ENCODE measurements at places on chromosomes 6 and 20. TPM values are rescaled to one million over a fixed set of nuclear protein-coding genes. Genes with fewer than 3 reads are reported as not detected.
A peak's percentile ranks its signal among the peaks of the same experiment; 100 is the strongest.

- DNase-seq, result no peak
Observed at GRCh38 chr20:3251806-3252205, 12.8 kb upstream of the SLC4A11 start.

Gene GPX6
- not detected for total RNA-seq

DNA sequence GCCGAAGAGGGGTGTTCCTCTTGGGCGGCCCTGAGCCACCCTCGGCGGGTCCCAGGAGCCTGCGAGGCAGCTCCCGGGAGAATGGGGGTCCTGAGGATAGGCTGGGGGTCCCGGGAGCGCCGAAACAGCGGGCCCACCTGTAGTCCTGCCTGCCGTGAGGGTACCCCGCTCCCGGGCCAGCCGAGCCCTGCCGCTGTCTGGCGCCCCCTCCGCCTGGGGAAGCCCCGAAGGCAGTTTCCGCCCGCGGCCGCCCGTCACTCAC lies 280 bp downstream of the SPATA2 start:
- no peak for DNase-seq

GRCh38 chr6:93163146-93163545 lies 256.2 kb downstream of the EPHA7 start:
- DNase-seq, result no peak

DNA sequence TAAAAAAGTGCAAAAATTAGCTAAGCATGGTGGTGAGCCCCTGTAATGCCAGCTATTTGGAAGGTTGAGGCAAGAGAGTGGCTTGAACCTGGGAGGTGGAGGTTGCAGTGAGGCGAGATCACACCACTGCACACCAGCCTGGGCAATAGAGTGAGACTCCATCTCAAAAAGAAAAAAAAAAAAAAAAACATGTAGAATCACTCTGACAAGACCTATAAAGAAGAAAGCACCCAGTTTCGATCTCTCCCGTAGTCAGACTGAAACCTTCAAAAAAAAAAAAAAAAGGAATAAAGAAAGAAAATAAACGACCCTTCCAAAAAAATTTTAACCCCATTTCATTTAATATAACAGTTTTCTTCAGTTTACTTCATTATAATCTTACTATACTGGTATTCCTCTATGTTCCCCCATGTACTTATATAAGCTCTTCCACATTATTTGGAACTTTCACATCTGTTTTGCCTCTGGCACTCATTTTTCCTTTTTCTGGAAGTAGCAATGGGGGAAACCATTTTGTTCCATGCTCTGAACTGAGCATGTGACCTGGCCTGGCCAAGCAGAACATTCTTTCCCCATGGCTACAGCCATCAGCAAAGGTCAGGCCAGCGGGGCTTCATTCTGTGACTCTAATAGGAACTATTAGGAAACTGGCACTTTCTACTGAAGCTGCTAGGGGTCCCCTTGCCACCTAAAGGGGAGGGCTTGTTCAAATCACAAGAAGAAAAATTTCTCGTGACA lies 9.6 kb downstream of the SLC18B1 start:
- no peak for DNase-seq

DNA sequence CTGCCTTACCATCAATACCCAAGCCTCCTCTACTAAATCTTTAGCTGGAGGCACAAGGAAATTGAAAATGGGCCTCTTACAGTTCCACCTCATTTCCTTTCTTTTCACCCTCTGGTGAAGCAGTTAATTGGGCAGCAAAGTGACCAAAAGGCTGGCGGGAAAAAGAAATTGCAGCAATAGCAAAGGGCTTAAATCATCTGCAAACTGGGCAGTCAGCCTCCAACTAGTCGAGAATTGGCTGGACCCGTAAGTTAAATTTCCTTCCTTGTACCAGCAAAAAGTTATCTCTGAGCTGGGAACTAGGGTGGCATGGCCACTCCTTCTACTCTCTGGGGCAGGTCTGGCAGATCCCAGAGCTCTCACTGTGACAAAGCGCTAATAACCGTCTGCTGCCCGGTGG lies 33.5 kb downstream of the GHRH start:
- no peak for DNase-seq

DNA sequence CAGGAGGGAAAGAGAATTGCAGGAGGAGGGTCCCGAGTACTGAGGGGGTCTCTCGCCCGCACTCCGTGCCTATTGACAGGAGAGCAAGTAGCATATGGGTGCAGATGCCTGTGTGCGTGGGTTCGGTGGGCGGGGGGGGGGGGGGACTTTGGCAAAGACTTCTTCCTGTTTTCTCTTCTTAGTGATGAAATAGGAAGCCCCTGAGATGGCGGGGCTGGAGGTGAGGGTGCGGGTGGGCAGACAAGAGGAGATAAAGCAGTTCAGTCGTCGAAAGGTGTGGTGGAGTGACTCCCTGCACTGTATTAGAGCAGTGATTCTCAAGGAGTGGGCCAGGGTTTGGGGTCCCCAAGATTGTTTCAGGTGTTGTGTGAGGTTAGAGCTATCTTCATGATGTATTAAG lies 3.7 kb downstream of the NAA20 start:
- DNase-seq, result no peak

GRCh38 chr6:83431545-83432155 lies 799 bp upstream of the ME1 start:
- no peak for DNase-seq

DNA sequence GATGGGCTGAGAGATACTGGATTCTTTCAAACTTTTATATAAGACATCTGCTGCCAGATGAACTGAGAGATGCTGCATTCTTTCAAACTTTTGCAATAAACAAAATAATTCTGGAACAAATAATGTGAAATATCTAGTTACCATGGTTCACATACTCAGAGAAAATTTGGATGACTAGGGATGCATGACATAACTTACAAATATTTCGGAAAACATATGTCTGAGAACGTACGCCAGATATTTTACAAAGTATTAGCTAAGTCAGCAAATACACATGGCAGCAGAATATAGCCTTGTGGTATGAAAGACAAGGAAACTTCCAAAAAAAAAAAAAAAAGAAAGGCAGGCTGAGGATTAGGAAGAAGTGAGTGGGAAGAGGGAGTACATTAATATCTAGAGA lies 113.3 kb upstream of the TRAF3IP2 start:
- DNase-seq, result no peak

- DNase-seq, result no peak
Observed at GRCh38 chr6:20440296-20440695, 38.6 kb downstream of the E2F3 start.

DNA sequence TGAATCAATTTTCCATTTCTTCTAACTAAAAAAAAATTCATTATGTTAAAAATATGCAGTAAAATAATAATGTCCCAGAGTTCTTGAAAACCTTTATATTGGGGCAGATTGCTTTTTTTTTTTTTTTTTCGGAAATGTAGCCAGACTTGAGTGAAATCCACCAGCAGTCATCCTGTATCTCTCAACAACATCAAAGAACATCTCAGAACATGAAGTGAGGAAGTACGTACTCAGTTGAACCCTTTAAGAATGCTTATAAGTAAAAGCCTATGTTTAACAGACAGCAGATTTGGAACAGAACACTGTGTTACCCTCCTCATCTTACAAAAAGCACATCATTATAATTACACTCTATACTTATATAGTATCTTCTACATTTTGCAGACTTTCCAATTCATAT lies 51.0 kb upstream of the SUPT3H start:
- no peak for DNase-seq

DNA sequence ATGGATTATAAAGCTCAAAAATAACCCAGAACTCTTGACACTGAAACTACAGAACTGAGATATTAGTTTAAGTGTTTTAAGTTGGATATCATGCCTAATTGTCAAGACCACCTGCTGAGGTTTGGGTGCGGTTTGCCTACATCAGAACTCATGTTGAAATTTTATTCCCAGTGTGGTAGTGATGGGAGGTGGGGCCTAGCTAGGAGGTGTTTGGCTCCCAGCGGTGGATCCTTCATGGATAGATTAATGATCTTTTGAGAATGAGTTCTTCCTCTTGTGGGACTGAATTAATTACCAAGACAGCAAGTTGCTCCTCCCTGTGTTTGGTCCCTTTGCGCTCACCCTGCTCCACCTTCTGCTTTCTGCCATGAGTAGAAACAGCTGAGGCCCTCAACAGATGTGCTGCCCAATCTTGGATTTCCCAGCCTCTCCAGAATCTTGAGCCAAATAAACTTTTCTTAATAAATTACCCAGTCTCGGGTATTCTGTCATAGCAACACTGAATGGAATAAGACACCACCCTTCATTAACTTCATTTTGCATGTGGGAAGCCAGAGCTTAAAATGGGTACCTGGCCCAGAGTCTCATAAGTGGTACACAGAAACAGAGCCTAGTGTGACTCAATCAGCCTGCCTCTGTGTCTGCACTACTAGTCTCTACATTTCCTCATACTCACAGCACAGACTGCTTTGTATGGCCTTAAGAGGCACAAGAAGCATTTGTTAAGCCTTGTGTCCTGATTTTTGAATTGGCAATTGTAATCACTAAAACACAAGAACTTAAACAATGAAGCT lies 158.4 kb downstream of the IBTK start:
- no peak for DNase-seq

GRCh38 chr6:72140795-72141194 lies 254.4 kb downstream of the RIMS1 start:
- DNase-seq, result no peak

DNA sequence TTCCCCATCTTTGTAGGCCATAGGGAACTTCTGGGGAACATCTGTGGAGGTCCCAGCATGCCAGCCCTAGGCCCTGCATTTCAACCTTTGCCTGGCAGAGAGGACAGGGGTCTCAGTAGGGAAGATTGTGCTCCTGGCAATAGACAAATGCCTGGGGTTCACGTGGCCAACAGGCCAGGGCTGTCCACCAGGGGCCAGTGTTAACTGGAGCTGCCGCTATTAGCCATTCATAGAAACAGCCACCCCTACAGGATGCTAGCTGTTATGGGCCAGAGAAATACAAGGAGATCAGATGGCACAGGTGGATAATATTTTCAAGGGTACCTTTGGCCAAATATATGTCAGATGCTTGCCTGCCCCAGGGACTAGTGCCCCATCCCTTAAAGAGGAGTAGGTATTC lies 932.9 kb downstream of the QKI start:
- DNase-seq, result no peak

Gene RIPK1
- 17.0 TPM for total RNA-seq

Gene SLC4A11
- 1.9 TPM for total RNA-seq

DNA sequence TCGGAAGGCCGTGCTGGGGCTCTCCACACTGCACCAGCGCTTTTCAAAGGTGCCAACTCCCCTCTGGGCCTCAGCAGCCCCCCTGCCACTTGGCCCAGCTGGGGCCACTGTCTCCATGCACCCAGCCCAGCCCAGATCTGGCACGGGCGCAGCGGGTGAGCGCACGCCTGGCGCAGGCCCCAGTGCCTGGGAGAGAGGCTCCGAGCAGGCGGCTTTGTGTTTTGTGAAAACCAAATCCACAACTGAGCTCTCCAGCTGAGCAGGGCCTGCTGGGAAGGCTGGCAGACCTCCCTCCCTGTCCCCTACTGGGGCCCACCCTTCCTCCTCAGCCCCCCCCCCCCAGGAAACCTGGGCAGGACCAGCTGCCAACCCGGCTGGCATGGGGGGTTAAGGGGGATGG lies 17.0 kb downstream of the MDGA1 start:
- no peak for DNase-seq

Gene TTK
- 22.4 TPM for total RNA-seq

Gene PSMF1
- total RNA-seq, result 172 TPM

DNA sequence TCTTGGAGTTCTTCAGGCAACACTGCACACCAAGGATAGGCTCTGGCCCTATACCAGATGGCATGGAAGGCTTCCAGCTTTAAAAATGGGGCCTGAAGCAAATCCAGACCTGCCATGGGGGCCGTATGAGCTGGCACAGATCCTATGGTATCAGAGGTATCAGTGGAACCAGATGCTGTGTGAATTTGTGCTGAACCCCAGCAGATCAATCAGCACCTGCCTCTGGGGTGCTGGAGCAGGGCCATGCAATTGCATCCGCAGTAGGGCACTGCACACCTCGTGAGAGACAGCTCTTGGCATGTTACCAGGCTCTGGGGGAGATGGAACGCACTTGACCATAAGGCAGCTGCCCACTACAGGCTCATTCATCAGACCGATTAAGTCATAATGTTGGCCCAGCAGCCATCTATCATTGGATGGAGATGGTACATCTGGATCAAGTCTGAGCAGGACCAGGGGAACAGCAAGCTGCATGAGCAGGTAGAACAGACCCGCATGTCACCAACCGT lies 221.5 kb downstream of the MYLK4 start:
- DNase-seq, result no peak

Gene FAM83D
- 13.7 TPM for total RNA-seq

- DNase-seq, result no peak
Observed at GRCh38 chr20:44533928-44534327, 12.1 kb upstream of the SERINC3 start.

Gene WFDC5
- total RNA-seq, result not detected

Gene PACRG
- not detected for total RNA-seq

Gene BNIP5
- total RNA-seq, result not detected

DNA sequence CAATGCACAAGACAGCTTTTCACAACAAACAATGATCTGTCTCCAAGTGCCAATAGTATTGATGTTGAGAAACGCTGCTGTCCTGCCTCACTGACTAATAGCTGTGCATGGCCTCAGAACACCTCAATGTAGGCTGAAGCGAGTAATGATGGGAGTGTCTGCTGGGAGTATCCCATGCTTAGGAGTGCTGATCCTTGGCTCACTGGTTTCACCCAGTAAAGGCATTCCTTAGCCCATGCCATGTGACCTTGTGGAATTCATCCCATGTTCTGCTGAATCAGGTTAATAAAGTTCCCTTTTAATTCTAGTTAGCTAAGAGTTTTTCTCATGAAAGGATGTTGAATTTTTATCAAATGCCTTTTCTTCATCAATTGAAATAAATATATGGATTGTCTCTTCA lies 3.8 kb upstream of the WFDC12 start:
- DNase-seq, result no peak

GRCh38 chr6:5061152-5061551 lies 24.0 kb upstream of the PPP1R3G start:
- DNase-seq, result no peak

Gene OVOL2
- not detected for total RNA-seq

- DNase-seq, result peak; percentile 62
Observed at GRCh38 chr6:163457637-163458561, 43.4 kb downstream of the QKI start.

DNA sequence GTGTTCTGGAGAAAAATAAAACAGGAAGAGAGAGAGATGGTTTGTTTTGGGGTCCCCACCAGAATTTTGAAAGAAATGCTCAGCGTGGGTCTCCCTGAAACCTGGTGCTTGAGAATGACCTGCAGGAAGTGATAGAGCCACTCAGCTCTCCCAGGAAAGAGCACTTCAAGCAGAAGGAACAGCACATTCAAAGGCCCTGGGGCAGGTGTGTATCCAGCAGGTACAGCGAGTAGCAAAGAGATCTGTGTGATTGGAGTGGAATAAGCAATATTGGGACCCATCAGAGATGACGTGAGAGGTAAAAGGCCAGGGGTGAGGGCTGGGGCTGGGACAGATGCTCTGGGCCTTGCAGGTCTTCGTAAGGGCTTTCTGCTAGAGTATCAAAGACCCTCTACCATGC lies 89.5 kb upstream of the CCDC167 start:
- no peak for DNase-seq

Gene SLC24A3
- not detected for total RNA-seq

Data from activated CD4-positive, alpha-beta T cell treated with anti-CD3 and anti-CD28 coated beads, Interleukin-2, amount 10 ng/mL, durations not matched to agents 24 days and 14 days (primary cell).